ENCODE measurements at places on chromosomes 4 and X.
A peak's percentile ranks its signal among the peaks of the same experiment; 100 is the strongest.

DNA sequence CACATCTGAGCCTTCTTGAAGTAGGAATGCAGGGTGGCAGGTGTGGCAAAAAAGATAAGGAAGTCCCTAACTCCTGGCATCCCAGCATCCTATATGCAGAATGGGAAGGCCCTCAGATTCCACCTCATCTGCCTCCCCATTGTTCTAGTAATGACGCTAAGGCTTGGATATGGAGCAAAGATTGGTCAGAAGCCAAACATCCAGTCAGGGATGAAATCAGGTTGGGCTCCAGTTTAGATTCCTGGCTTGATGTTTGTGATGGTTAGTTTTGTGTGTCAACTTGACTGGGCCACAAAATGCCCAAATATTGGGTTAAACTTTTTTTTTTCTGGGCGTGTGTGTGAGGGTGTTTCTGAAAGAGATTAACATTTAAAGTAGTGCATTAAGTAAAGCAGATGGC, 39.6 kb upstream of the MAGEA4 start:
- DNase-seq = no peak

DNA sequence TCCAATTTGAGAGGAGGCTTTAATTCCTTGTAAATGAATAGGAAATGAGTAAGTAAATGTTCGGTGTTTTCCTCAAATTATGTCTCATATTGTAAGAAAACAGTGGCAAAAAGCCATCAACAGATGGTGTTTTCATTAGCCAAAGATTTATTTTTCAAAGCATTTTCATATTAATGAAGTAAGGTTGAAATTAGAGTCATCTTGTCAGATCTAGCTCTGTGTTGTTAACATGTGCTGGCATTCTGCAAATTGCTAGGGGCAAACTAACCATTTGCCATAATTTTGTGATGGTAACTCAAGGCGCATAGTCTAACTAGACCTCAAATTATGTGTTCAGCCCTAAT, 24.7 kb downstream of the MID2 start:
- no peak for DNase-seq

GRCh38 chr4:183871581-183871980, 33.5 kb upstream of the STOX2 start:
- DNase-seq = no peak

GRCh38 chrX:72430405-72430968, 124.8 kb upstream of the CITED1 start:
- no peak for DNase-seq

GRCh38 chr4:186024637-186025407, 44.1 kb upstream of the TLR3 start:
- DNase-seq = no peak

- DNase-seq = peak; percentile 35
Observed at GRCh38 chr4:146342600-146343192, 128.4 kb downstream of the REELD1 start.

DNA sequence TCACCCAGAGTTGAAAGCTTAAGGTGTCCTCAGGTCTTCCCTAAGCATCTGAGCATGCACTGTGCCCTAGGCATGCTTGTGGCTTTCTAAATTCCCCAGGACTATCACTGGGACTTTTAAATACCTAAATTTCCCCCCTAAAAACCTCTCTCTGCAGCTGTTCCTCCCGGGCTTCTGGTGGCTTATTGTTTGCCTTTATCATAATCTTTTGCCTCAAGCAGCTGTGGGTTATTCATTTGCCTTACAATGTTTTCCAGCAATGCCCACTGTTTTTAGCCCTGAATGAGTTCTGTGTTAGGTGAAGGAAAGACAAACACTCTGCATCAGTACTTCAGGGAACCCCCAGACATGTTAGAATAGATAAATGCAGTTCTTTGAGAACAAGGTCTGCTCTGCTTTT, 455.0 kb downstream of the ZIC3 start:
- DNase-seq = no peak

DNA sequence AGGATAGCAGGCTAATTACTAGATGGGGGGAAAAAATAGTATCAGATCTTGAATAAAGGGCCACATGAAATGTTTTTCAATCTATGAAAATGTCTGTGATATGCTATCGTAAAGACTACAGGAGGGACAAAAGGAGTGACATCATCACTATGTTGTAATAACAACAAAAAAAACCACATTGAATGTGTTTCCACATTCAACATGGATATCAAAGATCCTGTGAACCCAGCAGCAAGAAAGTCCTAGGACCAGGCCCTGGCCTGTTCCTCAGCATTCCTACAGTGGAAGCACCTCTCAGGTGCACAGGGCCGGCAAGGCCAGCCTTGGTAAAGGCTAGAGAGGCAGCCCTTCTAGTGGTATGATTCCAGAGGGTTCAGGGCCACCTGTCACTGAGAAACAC, 118.3 kb downstream of the RELL1 start:
- DNase-seq = no peak

DNA sequence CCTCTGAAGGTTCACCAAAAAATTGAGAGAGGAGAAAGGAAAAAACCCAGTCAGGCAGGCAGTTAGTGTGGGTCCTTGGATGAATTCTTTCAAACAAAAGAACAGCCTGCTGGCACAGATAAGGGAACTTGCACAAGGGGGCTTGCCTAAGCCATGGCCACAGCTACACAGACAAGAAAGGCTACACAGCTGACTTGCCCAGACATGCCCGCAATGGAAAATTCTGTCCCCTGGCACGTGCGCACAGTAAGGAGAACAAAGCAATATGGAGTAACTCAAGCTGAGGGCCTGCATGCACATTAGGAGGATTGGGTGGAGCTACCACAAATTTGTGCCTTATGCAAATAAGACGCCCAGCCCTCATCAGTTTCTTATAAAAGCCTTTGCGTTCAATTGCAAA, 512.5 kb upstream of the HTR2C start:
- DNase-seq = no peak

GRCh38 chrX:38473701-38474100, 87.6 kb upstream of the TSPAN7 start:
- DNase-seq = no peak

- peak; percentile 8 for DNase-seq
Observed at GRCh38 chr4:113591982-113592381, 169.6 kb downstream of the CAMK2D start.

GRCh38 chr4:158782551-158783360, 13.9 kb downstream of the FNIP2 start:
- no peak for DNase-seq

DNA sequence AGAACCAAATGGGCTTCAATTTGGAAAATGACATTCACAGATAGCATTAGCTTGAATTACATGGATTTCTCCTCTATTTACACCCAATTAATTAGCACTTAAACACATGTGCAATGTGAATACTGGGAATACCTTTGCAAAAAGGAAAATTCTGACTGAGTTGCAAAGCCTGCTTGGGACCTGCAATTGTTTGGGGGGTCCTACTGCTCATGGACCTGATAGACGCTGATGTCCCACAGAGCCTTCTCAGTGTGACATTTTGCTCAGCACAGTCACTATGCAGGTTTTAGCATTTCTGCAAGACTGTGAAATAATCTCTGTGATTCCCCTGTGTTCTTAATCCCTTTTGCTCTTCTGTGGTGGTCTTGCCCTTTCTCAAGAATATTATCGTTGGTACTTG, 101.2 kb upstream of the PGRMC2 start:
- DNase-seq = no peak

- no peak for DNase-seq
Observed at GRCh38 chrX:131577999-131578734, 34.3 kb downstream of the OR13H1 start.

DNA sequence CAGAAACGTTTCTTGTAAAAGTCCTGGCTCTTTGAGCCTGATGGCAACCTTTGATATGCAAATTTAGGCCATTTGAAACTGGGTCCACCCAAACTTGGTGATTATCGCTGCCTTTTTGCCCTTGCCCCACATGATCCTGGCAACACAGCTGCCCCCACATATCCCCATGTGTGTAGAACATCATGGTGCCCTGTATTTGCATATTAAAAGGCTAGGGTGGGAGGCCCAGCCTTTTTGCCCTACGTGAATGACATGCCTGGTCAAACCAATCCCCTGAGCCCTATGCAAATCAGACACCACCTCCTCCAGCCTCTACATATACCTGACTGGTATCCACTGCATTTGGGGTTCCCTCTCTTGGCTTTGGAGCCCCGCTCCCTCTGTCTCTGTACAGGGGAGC, 202.4 kb downstream of the MAB21L2 start:
- no peak for DNase-seq

DNA sequence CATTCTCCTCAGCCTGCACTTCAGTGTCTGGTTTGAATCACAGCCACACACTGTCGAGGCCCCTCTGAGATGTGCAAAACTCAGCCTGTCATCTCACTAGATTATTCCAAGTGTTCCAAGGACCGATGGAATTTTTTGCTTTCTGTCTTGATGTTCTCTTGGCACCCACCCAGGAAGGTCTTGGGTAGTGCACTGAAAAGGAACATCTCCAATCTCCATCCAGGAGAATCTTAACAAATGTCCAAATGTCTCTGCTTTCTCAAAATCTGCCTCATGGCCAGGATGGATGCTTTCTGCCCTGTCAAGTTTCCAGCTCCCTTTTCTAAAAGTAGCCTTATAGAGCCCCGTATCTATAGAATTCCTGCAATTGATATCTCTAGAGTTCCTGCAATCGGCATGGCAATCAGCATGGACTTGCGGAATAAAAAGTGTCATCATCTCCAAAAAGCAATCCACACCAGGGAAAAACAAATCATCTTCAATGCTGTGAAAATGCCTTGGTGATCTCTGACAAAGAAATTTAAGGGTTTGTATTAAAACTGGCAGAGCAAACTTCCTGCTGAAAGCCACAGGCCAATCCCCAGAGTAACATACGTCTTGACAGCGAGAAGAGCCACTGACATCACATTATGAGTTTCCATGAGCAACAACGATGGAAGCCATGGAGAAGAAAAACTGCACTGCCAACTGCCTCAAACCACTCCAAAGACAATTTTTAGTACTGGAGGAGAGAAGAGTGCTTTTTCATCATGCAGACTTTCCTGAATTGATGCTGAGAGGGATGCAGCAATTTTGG, 215.3 kb upstream of the FAM9B start:
- no peak for DNase-seq

- DNase-seq = no peak
Observed at GRCh38 chrX:55486736-55487135, 2.9 kb downstream of the USP51 start.
